ENCODE measurements at places on chromosomes 3 and 15.

DNA sequence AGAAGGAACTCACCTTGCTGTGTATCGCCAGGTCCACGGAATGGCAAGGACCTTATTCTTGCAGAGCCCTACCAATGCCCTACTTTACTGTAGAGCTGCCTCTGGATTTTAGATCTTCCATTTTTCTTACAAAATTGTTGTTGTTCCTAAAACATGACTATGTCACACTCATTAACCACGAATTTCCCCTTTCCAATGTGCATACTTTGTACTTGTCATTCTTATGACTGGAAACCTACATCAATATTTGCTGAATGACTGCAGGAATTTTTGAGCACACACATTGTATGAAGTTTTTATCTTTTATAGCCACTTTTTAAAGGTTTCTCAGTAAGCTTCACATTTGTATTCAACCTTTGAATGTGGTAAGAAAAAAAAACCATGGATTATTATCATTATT is 35.9 kb upstream of the CMSS1 start:
- peak; percentile 60 for DNase-seq

GRCh38 chr15:64905119-64905831 is 6.4 kb upstream of the ANKDD1A start:
- DNase-seq: peak; percentile 86

DNA sequence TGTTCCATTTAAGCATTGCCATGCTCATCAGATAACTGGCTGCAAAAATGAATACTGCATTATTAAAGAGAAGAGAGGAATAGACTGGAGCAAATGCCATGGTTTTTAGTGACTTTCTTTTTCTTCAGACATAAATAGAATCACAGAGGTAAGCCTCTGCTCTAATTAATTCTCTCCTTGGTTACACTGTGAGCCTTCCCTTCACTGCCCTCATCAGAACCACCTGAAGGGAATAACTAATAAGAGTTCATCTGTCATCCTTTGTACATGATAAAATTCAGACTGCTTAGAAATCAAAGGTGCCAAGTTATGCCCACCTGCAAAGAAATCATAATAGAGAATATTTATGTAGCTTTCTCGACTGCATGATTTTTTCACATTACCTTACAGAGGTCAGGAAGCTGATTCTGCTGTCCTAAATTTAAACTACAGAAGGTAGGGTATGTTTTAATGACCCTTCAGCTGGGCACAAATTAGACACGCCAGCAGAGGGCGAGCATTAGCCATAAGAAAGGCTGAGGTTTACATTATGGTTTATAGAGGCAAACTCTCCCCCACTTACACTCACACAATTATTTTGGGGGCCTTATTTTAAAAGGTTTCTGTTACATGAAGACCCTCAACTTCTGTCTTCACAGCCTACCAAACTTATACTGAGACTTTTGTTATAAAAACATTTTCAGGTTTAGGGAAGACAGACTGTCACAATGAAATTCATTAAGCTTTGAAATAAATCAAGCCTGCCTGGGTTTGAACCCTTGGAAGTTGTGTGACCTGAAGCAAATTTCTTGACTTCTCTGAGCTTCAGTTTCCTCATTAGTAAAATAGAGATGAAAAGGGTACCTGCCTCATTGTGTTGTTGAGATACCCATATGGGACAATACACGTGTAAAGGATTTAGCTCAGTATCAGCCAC is 15.3 kb upstream of the UNC13C start:
- peak; percentile 26 for DNase-seq

- DNase-seq: peak; percentile 84
These were observed 7.2 kb downstream of the TMOD2 start for GRCh38 chr15:51758645-51759044.

DNA sequence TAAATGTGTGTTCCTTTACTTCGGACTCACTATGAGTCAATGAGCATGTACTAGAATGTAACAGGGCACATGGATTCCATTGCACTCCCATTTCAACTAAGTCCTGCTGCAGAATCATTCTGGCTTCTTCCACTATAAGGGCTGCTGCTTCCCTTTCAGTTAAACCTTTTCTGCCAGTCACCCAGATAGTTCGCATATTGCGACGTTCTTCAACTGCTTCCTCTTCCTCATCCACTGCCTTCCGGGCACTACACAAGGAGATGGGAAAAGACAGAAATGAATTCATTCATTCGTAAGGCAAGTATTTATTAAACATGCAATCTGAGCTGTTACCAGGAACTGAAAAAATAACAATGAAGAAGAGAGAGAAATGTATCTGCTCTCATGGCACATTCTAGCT is 55.6 kb downstream of the POLQ start:
- DNase-seq: no peak

- peak; percentile 42 for DNase-seq
These were observed at the start of gene SIDT1 for GRCh38 chr3:113531826-113532697. Gene SIDT1 (plus strand): TSS chr3:113532555. CDS start chr3:113533022, 467 bp downstream.

GRCh38 chr15:37586011-37586583 is 348.3 kb upstream of the TMCO5A start:
- DNase-seq: peak; percentile 80

GRCh38 chr3:11434017-11434526 is 161.9 kb downstream of the ATG7 start:
- peak; percentile 88 for DNase-seq

GRCh38 chr3:196082619-196082971 is 705 bp upstream of the TFRC start:
- DNase-seq: no peak

DNA sequence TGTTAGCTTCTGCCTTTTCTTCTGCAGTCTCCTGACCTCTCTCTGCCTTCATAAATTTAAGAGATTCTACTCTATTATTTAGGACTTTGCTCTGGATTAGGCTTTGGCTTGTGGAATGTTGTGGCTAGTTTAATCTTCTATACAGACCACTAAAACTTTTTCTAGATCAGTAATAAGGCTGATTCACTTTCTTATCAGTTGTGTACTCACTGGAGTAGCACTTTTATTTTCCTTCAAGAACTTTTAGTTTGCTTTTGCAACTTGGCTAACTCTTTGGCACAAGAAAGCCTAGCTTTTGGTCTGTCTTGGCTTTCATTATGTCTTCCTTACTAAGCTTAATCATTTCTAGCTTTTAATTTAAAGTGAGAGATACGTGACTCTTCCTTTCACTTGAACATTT is 265.5 kb upstream of the TBC1D5 start:
- peak; percentile 28 for DNase-seq

DNA sequence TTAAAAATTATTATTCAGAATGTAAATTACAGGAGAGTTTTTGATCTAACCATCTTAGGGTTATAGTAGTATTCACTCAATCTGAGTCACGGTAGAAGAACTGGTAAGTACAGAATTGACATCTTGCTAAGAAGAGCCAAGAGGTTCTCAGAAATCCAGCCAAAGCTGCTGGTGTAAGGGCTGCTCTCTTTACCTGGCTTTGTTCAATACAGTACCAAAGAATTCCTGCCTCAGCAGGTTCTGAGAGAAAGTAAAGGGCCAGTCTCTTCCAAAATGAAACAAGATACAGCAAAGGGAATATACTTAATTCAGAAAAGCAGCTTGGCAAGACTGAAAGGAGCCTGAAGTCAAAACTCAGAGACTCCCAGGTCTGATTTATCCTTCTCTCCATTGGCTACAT is 193.1 kb downstream of the TNIK start:
- no peak for DNase-seq

GRCh38 chr3:52784021-52784621 is 6.7 kb downstream of the ITIH1 start:
- no peak for DNase-seq

GRCh38 chr15:94526071-94526689 is 294.8 kb downstream of the MCTP2 start:
- no peak for DNase-seq

GRCh38 chr15:88794001-88794400 is 9.2 kb upstream of the ACAN start:
- no peak for DNase-seq

DNA sequence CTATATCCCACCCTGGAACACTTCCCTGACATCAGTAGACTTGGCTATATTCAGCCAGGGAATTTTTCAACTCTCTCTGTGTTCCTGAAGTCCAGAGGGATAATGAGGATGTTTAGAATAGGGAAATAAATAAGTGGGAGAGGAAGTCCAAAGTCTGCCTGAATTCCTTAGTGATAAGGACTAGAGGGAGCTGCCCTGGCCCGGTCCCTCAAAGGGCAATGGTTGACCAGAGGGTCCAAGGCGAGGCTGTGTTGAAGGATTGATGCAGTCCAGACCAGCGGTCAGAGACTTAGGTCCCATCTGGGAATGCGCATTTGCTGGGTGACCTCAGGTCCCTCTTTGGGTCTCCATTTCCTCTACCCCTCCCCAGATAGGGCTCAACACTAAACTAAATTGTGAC is 7.9 kb downstream of the VIPR1 start:
- no peak for DNase-seq

DNA sequence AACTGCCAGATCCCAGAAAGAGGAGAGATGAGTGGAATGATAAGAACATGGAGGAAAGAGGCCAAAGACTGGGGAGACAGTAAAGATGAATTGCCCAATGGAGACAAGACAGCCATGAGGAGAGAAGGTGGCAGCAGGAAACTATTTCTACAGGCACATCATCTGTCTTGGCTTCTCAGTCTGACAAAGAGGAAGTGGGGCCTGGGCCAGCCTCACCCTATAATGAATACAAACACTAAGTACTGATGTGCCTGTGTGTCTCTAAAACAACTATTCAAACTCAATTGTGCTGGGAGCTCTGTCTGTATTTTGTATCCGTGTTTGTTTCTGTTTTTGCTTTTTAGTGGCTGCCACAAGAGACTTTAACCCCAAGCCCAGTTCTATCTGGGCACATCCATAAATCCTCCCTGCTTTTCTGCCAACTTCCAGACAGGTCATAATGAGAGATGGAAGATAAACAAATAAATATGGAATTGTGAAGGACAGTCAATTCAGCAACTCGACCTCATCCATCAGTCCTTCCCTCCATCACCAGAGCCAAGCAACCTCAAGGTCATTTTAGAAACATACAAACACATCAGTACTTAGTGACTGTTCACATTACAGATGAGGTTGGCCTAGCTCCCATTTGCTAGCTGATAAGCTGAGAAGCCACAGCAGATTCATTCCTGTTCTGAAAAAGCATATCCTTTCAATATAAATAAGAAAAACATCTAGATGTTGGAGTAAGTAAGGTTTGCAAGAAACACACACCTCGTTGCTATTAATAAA is 116.7 kb downstream of the CADPS start:
- no peak for DNase-seq

Measured in GM23248 (cell line).